Mammary epithelial cell (primary cell): ENCODE measurements at places on chromosomes 2 and 18. TPM values are rescaled to one million over a fixed set of nuclear protein-coding genes. Genes with fewer than 3 reads are reported as not detected.

DNA sequence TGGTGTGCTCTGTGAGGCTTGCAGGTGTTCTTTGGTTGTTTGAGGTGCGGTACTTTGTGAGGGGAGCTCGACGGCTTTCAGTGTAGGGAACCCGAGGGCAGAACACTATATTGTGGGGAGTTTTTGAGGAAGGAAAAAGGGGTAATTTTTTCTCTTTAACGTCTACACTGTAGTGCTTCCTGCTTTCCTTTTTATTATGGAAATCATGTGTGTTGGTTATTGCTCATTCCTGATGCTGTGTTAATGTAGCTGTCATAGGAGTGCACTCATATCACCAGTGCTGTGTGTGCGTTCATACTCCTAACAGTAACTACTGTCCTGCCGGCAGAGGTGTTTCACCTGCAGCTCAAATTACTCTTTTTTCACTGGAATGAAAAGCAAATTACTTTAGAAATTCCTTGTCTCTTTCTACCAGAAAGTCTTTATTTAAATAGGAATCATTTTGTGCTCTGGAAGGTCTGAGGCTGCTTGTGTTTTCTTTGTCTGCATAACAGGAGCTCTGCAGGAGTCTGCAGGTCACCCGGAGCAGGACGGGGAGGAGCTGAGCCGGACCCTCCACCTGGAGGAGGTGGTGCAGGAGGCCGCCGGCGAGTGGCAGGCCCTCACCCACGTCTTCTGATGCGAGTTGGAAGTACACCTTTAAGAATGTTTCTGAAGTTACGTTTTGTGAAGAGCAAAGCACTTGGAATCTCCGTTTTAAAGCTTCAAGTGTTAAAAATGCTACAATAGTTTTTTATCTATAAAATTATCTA lies 145.5 kb downstream of the ZNF236 start:
- no peak for DNase-seq

GRCh38 chr18:39753178-39753577 lies 2187.6 kb upstream of the CELF4 start:
- no peak for DNase-seq

- DNase-seq = peak; percentile 24
Measured at GRCh38 chr2:239274391-239275043, 126.3 kb downstream of the HDAC4 start.

DNA sequence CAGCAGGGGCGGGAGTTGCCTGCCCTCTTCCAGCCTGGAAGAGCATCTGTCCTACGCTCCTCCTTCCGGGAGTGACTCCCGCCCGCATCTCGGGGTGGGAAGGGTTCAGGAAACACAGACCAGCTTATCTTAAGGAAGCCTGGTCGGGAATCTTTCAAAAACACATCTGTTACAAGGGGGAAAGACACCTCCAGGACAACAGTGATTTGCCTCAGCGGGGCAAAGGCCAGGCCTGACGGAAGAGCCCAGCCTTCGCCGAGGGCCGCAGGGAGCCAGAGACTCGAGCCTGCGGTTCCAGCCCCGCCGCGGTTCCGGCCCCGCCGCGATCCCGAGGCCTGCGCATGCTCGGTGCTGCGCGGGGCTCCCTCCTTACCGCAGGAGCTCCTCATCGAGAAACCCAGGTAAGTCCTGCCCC lies 38.1 kb upstream of the TGIF1 start:
- peak; percentile 43 for DNase-seq

DNA sequence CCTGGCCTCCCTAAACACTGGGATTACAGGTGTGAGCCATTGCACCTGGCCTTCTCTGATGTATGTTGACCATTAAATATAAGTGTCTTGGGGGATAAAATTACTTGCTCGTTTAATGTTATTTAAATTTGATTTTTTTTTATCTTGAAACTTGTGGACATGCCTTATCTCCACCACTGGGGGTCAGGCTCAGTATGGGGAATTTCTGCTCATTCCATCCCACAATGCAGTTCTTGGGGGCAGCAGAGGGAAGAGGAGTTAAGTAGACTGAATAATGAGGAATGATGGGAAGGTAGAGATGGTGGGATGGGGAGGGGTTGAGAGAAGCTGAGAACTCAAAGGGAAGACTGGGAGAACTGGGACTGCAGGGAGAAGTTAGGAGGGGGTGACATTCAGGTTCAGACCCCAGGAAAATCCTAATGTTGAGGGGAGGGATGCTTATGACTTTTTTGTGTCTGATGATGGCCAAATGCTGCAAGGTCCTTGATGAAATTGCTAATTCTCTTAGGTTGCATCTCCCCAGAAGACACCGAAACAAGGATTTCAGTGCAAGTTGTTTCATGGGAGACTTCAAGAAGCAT lies 174.2 kb downstream of the MIB1 start:
- peak; percentile 25 for DNase-seq

DNA sequence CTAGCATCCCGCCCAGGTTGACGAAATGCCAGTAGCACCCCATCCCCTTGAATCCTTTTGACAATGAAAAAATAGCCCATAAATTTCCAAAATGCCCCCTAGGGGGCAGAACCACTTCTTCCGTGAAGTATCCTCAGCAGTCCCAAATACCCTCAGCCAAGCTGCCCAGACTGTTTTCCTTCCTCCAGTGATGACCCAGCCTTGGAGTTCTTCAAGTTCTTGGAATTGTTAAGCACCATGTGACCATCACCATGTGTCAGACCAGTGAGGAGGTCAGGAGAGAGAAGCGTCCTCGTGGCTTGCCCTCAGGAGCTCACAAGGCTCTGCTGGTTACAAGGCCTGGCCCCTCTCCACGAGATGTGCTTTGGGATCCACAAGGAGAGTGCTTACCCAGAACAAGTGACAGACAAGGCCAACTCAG lies 1.4 kb upstream of the SLC23A3 start:
- DNase-seq = peak; percentile 23

GRCh38 chr2:236712961-236713673 lies 143.5 kb downstream of the ACKR3 start:
- DNase-seq = no peak

DNA sequence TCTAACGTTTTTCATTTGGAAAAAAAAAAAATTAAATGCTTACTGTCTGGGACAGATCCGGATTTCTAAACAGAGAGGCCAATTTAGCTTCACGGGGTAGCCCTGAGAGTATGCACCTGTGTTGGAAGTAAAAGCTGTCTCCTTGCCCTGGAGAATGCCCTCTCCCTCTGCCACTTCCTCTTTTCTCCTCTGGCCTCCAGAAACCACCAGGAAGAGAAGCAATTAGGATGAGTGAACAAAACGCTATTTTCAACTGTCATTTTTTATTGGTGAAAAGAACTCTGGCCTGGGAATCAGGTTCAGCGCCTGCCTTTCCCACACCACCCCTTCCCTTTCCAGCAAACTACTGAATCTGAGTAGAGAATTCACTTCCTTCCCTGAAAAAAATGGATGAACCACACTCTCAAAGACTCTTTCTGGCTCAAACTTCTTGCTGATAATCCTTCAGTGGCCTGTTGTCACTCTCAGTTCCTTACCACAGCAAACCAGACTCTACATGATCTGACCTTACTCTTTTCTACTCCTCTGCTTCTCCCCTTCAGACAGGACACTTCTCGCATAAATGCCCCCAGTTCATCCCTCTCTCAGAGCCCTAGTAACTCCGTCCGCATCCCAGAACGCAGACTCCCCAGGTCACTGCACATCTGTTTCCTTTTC lies 29.8 kb downstream of the KLF7 start:
- DNase-seq = no peak

DNA sequence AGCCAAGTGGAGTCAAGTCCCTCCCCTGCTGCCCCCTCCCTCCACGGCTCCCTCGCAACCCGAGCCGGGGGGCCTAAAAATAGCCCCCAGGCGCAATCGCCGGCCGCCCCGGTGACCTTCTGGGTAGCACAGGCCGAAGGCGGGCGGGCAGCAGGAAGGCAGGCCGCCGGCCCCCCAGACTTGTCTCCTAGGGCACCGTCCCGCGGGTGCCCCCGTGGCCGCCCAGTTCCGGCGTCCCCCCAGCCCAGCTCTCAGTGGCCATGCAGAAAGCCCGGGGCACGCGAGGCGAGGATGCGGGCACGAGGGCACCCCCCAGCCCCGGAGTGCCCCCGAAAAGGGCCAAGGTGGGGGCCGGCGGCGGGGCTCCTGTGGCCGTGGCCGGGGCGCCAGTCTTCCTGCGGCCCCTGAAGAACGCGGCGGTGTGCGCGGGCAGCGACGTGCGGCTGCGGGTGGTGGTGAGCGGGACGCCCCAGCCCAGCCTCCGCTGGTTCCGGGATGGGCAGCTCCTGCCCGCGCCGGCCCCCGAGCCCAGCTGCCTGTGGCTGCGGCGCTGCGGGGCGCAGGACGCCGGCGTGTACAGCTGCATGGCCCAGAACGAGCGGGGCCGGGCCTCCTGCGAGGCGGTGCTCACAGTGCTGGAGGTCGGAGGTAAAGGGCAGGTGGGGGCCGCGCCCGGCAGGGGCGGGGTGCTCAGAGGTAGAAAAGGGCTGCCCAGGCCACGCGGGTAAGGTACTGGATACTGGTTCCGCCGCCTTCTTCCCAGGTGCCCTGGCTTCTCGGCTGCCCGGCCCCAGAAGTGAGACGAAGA lies at the start of gene SPEG:
Gene SPEG (plus strand): TSS at position 126 of the 808 bp plus-strand sequence. CDS start 135 bp downstream, at position 261.
- DNase-seq = no peak

- peak; percentile 49 for DNase-seq
Measured at GRCh38 chr2:201357221-201357620, at the start of gene FLACC1. FLACC1 (minus strand) TSS chr2:201357345; CDS start chr2:201351404, 5,941 bp downstream.

GRCh38 chr2:120539937-120540718 lies 194.2 kb downstream of the INHBB start:
- peak; percentile 67 for DNase-seq

DNA sequence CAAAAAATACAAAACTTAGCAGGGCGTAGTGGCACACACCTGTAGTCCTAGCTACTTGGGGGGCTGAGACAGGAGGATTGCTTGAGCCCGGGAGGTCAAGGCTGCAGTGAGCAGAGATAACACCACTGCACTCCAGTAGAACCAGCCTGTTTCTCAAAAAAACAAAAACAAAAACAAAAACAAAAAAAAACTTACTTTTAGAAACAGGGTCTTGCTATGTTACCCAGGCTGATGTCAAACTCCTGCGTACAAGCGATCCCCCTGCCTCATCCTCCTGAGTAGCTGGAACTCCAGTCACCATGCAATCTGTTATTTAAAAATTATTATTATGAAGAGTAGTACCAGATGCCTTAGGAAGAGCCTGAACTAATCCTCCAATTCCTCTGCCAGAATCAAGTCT lies 35.0 kb upstream of the GLI2 start:
- no peak for DNase-seq

- DNase-seq = peak; percentile 85
Measured at GRCh38 chr2:66495788-66496640, 61.1 kb downstream of the MEIS1 start.

- no peak for DNase-seq
Measured at GRCh38 chr18:53417003-53417402, 807.5 kb downstream of the MBD2 start.

- peak; percentile 100 for DNase-seq
Measured at GRCh38 chr2:209368914-209369313, 54.9 kb upstream of the MAP2 start.

- DNase-seq = no peak
Measured at GRCh38 chr2:16639431-16639830, 26.2 kb downstream of the CYRIA start.

- no peak for DNase-seq
Measured at GRCh38 chr2:237222178-237222577, 136.5 kb downstream of the COPS8 start.

- DNase-seq = no peak
Measured at GRCh38 chr2:143078104-143078503, 51.1 kb upstream of the ARHGAP15 start.

DNA sequence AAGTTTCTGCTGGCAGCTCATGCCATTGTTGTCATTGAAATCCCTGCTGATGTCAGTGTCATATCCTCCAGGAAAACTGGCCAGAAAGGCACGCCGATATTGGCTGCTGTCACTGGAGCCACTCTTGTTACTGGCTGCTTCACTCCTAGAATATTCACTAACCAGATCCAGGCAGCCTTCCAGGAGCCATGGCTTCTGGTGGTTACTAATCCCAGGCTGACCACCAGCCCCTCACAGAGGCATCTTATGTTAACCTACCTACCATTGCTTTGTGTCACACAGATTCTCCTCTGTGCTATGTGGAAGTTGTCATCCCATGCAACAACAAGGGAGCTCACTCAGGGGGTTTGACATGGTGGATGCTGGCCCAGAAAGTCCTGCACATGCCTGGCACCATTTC lies 27.0 kb upstream of the MTX2 start:
- no peak for DNase-seq

GRCh38 chr2:180196419-180196977 lies 189.4 kb upstream of the CWC22 start:
- DNase-seq = peak; percentile 39

DNA sequence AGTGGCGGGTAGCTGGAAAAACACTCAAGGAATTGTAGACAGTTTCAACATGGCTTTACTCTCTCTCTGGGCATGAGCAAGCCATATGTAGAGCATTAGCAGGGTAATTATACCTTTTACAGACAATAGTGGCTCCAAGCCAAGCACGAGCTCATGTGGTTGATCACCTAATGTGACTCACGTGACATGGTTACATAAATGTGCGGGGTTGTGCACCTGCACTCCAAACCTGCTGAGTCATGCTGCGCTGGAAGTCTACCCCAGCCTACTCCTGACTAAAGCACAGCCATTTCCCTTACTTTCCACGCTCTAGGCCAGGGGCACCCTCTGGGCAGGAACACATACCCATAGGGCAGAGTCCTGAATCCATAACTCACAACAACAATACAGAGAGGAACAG lies 232.8 kb downstream of the MBD5 start:
- peak; percentile 71 for DNase-seq

DNA sequence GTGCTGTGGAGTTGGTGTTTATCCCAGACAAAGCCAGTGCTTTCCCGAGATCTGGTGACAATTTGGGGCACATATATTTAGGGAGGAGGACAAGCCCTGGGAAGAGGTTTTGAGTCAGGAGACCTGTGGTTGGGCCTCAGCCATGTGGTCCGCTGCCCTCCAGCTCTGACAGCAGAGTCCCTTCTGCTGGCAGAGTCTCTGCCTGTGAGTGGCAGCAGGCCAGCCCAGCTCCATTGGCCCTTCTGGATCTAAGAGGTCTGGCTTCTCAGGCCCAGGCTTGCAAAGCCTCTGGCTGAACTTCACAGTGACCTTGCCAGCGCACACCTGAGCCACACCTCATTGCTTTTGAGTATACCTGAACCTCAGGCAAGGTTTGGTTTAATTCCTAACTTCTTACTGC lies 115.3 kb downstream of the BCL2L11 start:
- DNase-seq = peak; percentile 91

GRCh38 chr2:152304836-152305235 lies 30.1 kb upstream of the FMNL2 start:
- DNase-seq = peak; percentile 60

The SH2D6 gene
- polyA plus RNA-seq = 0.06 TPM

The STEAP3 gene
- 42.2 TPM for polyA plus RNA-seq

The EFHD1 gene
- 1.1 TPM for polyA plus RNA-seq

The DSG4 gene
- 0.15 TPM for polyA plus RNA-seq

The SCN7A gene
- not detected for polyA plus RNA-seq

The FAHD2B gene
- 9.0 TPM for polyA plus RNA-seq

The CDH2 gene
- polyA plus RNA-seq = not detected

The IL36A gene
- not detected for polyA plus RNA-seq

The CRYGC gene
- 0.23 TPM for polyA plus RNA-seq

The PROM2 gene
- polyA plus RNA-seq = 48.8 TPM

The RAX gene
- not detected for polyA plus RNA-seq
